Left lung (tissue), 14 donors: ENCODE measurements at places on chromosomes 7 and 10.

- H3K4me3 ChIP-seq: no peak overlapping the region
- no peaks in the 10 kb centered on the region for H3K36me3 ChIP-seq
- peak overlapping the region; percentile 35 for H3K27ac ChIP-seq
- no peaks in the 10 kb centered on the region for H3K27me3 ChIP-seq
These were observed 33.9 kb downstream of the PPIF start for GRCh38 chr10:79380946-79381721.

- no peak for DNase-seq
- no peak overlapping the region for H3K4me3 ChIP-seq
- H3K27me3 ChIP-seq: peaks cover 93% of the 10 kb centered on the region
These were observed 5.0 kb downstream of the TWIST1 start for GRCh38 chr7:19112274-19113001.

GRCh38 chr7:104206841-104207240 is 972 bp downstream of the ORC5 start:
- H3K36me3 ChIP-seq: no peaks in the 10 kb centered on the region
- H3K4me1 ChIP-seq: peaks cover 19% of the 10 kb centered on the region
- H3K27ac ChIP-seq: no peak overlapping the region
- no peak for DNase-seq
- H3K27me3 ChIP-seq: no peaks in the 10 kb centered on the region
- peak overlapping the region; percentile 71 for H3K4me3 ChIP-seq

GRCh38 chr7:76354981-76355730 is 3.6 kb downstream of the YWHAG start:
- DNase-seq: no peak
- peaks cover 6% of the 10 kb centered on the region for H3K4me1 ChIP-seq
- H3K36me3 ChIP-seq: no peaks in the 10 kb centered on the region
- no peak overlapping the region for H3K27ac ChIP-seq
- H3K27me3 ChIP-seq: no peaks in the 10 kb centered on the region
- H3K4me3 ChIP-seq: no peak overlapping the region

DNA sequence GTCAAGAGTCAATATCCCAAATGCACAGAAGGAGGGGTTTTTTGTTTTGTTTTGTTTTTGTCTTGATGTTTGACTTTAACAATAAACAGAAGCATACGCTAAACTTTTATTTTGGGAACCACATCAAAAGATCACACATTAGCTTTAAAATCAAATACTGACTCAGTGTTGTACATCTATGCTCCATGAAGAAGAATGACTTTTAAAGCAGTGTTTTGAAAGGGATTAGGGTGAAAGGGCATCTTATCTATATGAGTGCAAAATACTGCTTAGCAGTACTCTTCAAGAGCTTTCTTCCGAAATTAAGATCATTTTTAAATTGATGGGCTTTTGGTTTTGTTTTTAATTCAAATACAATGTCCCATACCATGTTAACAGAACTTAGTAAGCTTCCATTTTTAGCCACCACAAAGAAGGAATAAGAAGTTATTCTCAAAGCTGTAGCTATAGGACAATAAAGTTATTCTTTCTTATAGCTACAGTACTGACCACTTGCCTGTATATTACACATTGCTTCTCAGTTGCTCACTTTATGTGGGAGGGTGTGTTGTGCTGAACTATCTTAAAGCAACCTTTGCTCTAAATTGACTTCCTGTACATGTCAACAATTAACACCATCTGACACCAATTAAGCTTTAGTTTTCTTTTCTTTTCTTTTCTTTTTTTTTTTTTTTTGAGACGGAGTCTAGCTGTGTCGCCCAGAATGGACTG is 144.3 kb upstream of the KAT6B start:
- no peak overlapping the region for H3K27ac ChIP-seq
- H3K4me1 ChIP-seq: no peaks in the 10 kb centered on the region
- H3K36me3 ChIP-seq: peaks cover 4% of the 10 kb centered on the region
- no peak overlapping the region for H3K4me3 ChIP-seq
- DNase-seq: no peak

DNA sequence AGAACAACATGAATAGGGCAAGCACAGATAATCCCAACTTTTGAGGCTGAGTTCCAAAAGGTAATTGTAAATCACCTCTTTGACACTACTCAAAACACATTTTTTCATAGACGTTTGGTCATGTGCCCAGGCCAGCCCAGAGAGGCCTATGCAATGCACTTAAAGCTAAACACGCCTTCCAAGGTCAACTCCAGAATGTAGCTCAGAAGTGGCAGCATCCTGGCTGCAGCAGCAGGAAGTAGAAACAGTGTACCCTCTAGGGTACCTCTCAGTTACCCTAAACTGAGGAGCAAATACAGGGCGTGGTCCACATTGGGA is 58.7 kb downstream of the OSBPL3 start:
- peak; percentile 62 for DNase-seq
- H3K27me3 ChIP-seq: no peaks in the 10 kb centered on the region
- H3K36me3 ChIP-seq: no peaks in the 10 kb centered on the region

- no peaks in the 10 kb centered on the region for H3K4me1 ChIP-seq
- no peak for DNase-seq
- no peak overlapping the region for H3K27ac ChIP-seq
- H3K4me3 ChIP-seq: no peak overlapping the region
These were observed 127.9 kb upstream of the SLC13A1 start for GRCh38 chr7:123327661-123328060.

DNA sequence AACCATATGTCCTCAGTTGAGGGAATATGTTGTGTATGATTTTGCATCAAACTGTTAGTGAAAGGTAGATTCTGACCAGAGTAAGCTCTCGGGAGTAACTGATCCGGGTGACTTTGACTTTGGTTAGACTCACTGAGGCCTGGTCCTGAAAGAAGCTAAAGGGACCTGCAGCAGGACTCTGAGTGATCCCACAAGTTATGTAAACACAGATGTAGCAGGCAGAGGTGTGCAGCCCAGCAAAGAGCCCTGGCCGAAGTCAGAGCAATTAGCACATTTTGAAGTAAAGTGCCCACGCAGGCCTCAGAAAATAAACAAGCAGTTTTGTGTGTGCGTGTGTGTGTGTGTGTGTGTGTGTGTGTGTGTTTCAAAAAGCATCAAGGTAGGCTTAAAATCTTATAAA is 245.6 kb upstream of the FERD3L start:
- H3K27me3 ChIP-seq: no peaks in the 10 kb centered on the region
- no peaks in the 10 kb centered on the region for H3K36me3 ChIP-seq
- H3K27ac ChIP-seq: no peak overlapping the region
- H3K4me3 ChIP-seq: no peak overlapping the region
- no peak for DNase-seq

- H3K27me3 ChIP-seq: no peaks in the 10 kb centered on the region
- no peak overlapping the region for H3K27ac ChIP-seq
- no peaks in the 10 kb centered on the region for H3K4me1 ChIP-seq
- DNase-seq: no peak
These were observed 612.2 kb upstream of the POM121L12 start for GRCh38 chr7:52423251-52423650.
